NCI-H2171 treated with DMSO at 0.1 percent for 48 hours (cell line): ENCODE measurements at places on chromosomes 11 and 22.

DNA sequence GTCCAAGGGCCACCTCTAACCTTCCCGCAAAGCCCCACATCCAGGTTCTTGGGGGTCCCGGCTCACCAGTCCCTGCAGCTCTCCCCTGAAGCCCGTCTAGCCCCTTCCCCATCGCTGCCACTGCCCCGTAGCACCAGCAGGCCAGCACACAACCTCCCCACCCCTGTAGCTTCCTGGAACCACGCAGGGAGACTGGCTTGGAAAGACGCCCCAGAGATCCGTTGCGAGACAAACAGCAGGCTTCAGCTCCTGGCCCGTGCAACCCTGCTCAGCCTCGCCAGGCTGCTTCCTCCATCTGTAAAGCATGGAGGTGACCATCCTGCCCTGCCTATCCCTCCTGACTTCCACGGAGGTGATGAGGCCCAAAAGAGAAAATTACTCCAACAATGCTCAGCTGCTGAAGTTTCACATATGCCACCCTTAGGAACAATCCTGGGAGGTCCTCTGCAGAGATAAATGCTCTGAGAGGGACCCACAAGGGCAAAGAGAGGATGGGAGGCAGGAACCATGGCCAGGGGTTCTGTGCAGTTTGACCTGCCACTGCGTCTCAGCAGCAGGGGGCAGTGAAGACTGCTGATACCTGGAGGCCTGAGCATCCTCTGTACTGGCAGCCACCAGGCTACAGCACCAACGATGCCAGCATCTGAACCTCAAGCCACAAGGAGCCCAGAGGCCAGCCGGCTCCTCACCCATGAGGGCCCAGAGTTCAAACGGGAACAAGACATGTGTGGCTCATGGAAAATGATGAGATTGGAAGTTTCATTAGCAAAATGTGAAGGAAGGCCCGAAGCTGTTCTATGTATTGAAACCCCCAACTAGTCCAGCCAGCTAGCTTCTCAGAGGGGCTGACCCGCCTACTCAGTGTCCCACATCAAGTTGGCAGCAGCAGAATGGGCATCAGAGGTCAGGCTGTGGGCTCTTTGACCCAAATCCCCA lies 16.1 kb downstream of the DGCR2 start:
- no peak for DNase-seq

- no peak for DNase-seq
Observed at GRCh38 chr11:77515483-77515882, 41.6 kb upstream of the PAK1 start.

- DNase-seq, result no peak
Observed at GRCh38 chr11:63443714-63444113, 47.3 kb downstream of the PLAAT5 start.

- DNase-seq, result peak; percentile 83
Observed at GRCh38 chr11:69382131-69383128, 88.5 kb downstream of the MYEOV start.

GRCh38 chr11:43542750-43543712 lies 137.5 kb upstream of the HSD17B12 start:
- DNase-seq, result peak; percentile 5

DNA sequence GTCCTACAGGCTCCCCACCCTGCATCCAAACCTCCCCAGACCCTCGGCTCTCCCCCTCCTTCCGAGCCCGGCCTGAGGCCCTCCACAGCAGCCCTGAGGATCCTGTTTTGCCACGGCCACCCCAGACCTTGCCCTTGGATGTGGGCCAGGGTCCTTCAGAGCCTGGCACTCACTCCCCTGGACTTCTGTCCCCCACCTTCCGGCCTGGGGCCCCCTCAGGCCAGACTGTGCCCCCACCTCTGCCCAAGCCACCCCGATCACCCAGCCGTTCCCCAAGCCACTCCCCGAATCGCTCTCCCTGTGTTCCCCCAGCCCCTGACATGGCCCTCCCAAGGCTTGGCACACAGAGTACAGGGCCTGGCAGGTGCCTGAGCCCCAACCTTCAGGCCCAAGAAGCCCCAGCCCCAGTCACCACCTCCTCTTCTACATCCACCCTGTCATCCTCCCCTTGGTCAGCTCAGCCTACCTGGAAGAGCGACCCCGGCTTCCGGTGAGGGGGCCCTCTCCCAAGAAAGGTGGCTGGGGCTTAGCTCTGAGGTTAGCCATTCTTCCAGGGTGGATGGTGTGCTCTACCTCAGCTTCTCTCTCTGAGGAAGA lies 2.9 kb downstream of the INPP5J start:
- DNase-seq, result no peak

GRCh38 chr11:31246451-31247165 lies 122.9 kb downstream of the DCDC1 start:
- no peak for DNase-seq

- DNase-seq, result no peak
Observed at GRCh38 chr11:106959800-106960199, 58.5 kb downstream of the GUCY1A2 start.

GRCh38 chr11:1370186-1371025 lies 19.3 kb upstream of the BRSK2 start:
- no peak for DNase-seq

DNA sequence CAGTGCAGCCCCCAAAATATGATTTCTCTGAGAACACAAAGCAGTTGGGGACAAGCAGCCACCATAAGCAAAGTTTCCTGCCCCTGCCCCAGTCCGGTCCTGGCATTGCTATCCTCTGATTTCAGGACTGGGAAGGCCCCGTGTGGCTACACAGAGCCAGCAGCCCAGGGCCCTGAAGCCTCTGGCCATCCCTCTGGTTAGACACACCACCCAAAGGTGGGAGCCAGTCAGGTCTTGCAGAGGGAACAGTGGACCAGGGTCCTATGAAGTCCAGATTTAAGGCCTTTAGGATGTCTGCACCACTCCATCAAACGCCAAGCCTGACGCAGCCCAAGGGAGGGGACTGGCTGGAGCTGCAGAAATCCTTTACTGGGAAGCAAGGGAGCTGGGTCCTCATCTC lies 63.4 kb downstream of the SLC22A12 start:
- DNase-seq, result no peak

GRCh38 chr22:35997438-35997837 lies 31.2 kb downstream of the RBFOX2 start:
- DNase-seq, result no peak

DNA sequence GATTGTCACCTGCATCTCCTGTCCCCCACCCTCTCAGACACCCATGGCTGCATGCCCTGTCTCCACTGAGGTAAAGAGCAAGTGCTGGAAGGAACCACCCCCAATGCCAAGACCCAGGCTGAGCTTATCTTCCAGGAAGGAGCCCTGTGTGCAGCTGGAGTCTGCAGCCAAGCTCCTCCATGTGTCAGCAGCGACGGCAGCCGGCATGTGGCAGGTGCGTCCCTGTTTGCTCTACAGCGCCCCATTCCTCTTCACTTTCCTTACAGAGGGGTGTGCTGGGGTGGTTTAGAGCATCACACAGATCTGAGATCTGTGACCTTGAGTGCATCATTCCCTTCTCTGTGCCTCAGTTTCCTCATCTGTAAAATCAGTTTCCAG lies 7.7 kb upstream of the MN1 start:
- DNase-seq, result peak; percentile 67

GRCh38 chr11:44564166-44564565 lies 1.3 kb upstream of the CD82 start:
- DNase-seq, result no peak

- no peak for DNase-seq
Observed at GRCh38 chr11:32485733-32486132, 50.4 kb upstream of the WT1 start.

DNA sequence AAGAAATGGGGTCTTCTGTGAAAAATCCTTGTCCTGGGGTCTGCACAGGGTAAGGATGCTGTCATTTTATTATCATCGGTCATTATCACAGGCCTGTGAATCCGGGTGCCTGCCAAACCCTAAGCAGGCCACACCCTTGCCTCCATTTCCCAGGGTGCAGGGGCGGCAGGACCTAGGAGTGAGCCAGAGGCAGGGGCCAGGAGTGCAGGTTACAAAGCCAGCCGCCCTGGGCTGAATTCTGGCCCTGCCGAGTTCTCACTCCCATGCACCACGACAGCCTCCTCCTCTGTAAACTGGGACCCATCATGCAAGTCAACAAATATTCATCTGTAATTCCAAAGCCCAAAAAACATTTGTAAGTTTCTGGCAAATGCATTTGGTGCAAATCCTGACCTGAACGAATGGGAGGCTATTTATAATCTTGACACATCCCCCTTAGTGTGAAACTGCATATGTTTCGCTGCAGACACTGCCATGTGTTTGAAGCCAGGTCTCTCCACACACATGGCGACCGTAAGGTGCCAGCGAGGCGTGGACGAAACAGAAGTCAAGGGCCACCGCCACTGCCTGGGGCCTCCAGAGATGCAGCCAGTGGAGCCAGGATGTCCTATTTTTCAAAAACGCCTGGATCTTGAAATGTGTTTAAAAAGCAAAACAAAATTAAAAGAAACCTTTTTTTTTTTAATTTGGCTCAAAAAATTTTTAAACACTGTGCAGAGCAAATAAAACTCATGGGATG lies 6.7 kb downstream of the CD5 start:
- no peak for DNase-seq

DNA sequence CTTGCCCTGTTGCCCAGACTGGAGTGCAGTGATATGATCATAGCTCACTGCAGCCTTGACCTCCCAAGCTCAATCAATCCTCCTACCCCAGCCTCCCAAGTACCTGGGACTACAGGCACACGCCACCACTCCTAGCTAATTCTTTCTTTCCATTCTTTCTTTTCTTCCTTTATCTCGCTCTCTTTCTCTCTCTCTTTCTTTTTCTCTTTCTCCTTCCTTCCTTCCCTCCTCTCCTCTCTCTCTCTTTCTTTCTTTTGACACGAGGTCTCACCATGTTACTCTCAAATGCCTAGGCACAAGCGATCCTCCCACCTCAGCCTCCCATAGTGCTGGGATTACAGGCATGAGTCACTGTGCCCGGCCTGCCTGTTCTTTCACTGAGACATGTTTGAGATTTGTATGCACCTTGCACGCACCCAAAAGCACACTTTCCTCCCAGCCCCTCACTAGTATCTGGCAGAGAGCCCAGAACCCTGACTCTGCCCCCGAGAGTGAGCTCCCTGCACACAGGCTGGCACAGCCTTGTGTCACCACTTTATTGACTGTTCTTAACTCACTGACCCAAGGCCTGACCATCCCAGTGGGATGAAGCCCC lies 56.8 kb downstream of the CD6 start:
- peak; percentile 79 for DNase-seq

GRCh38 chr11:65072631-65072966 lies 11.2 kb downstream of the CDCA5 start:
- no peak for DNase-seq

DNA sequence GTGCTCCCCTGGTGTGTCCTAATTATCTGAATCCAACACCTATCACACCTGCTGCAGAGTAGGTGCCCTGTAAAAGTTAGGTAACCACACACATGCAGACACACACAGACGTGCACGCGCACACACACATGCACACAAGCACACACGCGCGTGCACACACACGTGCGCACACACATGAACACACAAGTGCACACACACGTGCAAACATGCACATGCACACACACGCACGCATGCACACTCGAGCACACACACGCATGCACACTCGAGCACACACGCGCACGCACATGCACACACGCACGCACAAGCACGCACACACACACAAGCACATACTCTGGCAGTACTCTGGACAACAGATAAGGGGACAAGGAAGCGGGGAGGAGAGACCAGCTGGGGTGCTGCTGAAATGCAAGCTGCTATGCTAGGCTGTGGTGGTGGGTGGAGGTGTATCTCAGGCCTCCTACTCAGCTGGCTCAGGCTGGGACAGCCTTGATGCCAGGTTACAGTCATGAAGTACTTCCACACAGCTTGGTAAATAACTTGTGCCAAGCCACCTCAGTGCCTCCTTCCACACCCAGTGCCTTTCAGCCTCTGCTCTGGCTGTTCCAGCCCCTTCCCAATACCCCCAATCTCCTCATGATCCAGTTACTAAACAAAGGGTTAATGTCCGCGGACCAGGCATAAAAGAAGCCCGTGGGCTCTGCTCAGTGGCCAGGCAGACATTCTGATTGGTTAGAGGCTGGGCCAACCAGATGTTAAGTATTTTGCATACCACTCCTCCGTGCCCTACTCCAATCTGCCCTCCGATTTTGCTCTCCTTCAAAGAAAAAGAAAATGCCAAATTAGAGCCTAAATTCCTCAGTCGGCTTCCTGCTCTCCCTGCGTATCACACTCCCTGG lies 374.1 kb downstream of the TENM4 start:
- no peak for DNase-seq

- no peak for DNase-seq
Observed at GRCh38 chr11:111363985-111364384, 15.1 kb downstream of the POU2AF1 start.

DNA sequence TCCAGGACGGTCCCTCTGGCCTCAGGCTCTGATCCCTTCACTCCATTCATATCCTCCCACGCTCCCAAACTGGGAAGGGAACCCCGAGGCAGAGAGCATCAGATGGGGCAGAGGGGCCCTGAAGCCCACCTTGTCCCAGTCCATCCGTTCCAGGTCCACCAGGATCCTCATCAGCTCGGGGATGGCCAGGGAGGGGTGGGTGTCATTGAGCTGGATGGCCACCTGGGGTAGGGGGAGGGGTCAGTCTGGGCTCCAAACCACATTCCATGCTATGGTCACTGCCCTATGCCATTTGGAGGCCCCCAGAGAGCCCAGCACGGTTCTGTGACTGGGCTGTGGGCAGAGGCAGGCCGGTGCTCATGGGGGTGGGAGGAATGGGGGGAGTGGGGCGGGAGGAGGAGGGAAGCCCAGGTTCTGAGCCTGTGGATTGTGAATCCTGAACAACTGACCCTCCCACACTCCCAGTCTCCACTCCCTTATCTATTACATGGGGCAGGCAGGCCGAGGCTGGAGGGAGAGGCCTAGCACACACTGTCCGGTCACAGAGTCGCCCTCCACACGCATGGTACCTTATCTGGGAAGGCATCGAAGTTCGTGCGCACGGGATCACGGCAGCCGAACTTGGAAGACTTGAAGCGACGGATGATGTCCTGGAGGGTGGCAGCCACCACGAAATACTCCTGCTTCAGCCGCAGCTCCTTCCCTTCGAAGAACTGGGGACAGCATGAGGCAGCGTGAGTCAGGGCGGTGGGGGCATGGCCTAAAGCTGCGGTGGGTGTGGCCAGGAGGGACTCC lies 5.5 kb downstream of the PYGM start:
- DNase-seq, result no peak

GRCh38 chr11:9774591-9775397 lies 110.9 kb downstream of the SWAP70 start:
- DNase-seq, result no peak

GRCh38 chr11:83464160-83464944 lies 178.2 kb upstream of the CCDC90B start:
- peak; percentile 89 for DNase-seq

DNA sequence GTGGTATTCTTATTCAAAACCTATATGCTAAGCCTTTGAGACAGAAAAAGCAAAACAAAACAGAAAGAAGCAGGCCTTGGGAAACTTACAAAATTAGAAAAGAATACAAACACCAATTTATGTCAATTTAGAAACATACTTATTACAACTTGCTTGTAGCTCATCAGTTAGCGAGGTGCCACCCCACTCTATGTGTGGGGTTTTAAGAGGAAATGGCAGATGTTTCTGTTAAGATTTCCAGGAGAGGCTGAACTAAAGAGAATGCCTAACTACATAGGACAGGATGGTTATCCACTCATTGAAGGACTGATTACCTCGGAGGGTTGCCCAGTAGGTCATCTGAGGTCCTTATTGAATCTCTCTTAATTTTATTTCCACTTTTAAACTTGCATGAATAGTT lies 302.0 kb downstream of the ETS1 start:
- no peak for DNase-seq

GRCh38 chr22:46058091-46058420 lies 81.1 kb upstream of the WNT7B start:
- no peak for DNase-seq

- DNase-seq, result no peak
Observed at GRCh38 chr11:30697032-30697431, 110.9 kb upstream of the MPPED2 start.

GRCh38 chr11:69013009-69013951 lies at the start of gene MRGPRF:
MRGPRF (minus strand) TSS chr11:69013246; CDS start chr11:69009901, 3,345 bp downstream.
- DNase-seq, result peak; percentile 50
